Airway epithelial cell (primary cell): ENCODE measurements at places on chromosomes 11 and 22. TPM values are rescaled to one million over a fixed set of nuclear protein-coding genes. Genes with fewer than 3 reads are reported as not detected.

The CRYBB1 gene
- not detected in 2 replicates for total RNA-seq

The OR52E8 gene
- total RNA-seq: not detected in 2 replicates

The GLYAT gene
- total RNA-seq: not detected in 2 replicates

The MISFA gene
- 0.42 and 0.85 TPM in 2 replicates for total RNA-seq
